CD4-positive, alpha-beta T cell treated with Interleukin-21 for 1 hour (primary cell): ENCODE measurements at places on chromosomes 4 and X.

GRCh38 chr4:19736968-19737756, 514.5 kb upstream of the SLIT2 start:
- no peak for DNase-seq

GRCh38 chrX:97984641-97985040, 1100.9 kb downstream of the RPA4 start:
- DNase-seq = no peak

- no peak for DNase-seq
Measured at GRCh38 chr4:94219402-94219801, 11.7 kb downstream of the SMARCAD1 start.

- peak; percentile 27 for DNase-seq
Measured at GRCh38 chr4:26288355-26288909, 32.4 kb upstream of the RBPJ start.

- no peak for DNase-seq
Measured at GRCh38 chr4:133440404-133440803, 291.3 kb downstream of the PCDH10 start.

GRCh38 chrX:122641826-122642225, 542.3 kb upstream of the GRIA3 start:
- DNase-seq = no peak

GRCh38 chr4:7365462-7366179, 69.1 kb downstream of the PSAPL1 start:
- no peak for DNase-seq
